NCI-H1694 (cell line): ENCODE measurements at places on chromosomes 6 and 20.

DNA sequence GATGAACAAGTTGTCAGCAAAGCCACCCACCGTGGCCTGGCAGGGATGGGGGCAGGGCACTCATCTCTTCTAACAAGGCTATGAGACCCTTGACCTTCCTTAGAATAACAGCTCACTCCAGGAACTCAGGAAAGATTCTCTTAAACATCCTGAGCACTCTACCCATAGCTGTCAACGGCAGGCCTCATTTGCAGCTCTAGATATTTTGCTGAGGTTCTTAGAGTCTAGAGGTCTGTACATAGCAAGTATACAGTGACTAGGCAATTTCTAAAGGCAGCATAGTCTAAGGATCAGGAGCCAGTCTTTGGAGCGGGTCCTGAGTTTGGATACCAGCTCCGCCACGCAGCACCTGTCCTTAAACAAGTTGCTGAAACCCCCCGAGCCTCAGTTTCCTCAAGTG, 11.7 kb downstream of the TRERF1 start:
- no peak for DNase-seq

DNA sequence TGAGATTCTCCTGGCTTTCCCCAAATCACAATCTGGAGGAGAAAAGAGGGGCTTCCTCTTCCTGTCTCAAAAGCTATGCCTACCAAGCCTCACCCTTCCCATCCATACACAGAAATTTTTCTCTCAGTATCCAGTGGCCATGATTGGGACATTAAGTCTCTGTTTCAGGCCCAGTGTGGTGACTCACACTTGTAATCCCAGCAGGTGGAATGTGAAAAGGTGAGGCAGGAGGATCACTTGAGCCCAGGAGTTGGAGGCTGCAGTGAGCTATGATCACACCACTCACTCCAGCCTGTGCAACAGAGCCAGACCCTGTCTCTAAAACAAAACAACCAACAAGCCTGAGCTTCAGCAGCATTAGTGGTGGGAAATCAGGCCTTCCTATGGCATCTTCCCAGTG, 210.0 kb downstream of the OGFRL1 start:
- no peak for DNase-seq

DNA sequence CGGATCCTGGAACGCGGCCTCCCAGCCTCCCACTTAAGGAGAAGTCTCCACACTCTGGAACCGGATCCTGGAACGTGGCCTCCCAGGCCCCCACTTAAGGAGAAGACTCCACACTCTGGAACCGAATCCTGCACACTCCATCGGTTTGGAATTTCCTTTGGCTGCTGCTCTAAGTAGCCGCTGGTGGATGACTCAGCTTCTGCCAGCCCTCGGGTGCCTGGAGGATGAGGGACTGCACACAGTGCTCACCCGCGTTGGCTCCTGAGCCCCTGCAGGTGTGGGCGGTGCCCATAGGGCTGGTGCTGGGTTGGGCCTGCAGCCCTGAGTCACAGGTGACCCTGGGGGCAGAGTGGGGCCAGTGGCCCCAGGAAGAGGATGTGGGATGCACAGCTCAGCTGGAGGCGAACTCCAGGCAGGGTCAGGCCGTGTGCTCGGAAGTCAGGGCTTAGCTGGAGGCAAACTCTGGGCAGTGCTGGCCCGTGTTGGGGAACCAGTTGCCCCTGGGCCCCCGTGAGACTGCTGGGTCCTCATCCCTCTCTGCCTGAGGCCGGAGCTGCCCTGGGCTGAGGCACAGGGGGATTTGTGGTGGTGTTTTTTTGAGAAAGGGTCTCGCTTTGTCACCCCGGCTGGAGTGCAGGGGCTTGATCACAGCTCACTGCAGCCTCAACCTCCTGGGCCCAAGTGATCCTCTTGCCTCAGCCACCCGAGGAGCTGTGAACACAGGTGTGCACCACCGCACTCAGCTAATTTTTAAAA, 13.9 kb upstream of the TNFRSF6B start:
- no peak for DNase-seq

DNA sequence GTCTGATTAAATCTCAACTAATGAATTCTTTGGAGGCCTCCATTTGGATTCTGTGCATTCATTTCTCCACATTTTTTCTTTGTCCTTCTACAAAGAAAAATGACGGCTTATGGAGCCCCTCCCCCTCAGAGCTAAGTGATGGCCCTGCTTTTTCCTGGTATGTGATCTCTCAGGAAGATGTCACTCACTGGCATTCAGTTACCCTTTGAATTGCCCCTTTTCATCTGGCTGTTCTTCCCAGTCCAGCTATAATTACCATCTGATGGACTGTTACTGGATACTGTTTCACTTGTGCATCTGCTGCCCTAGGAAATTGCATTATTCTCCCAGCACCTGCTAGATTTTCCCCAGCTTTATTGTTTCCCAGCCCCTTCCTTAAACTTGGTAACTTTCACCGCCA, 151.9 kb downstream of the CFAP61 start:
- DNase-seq: no peak

DNA sequence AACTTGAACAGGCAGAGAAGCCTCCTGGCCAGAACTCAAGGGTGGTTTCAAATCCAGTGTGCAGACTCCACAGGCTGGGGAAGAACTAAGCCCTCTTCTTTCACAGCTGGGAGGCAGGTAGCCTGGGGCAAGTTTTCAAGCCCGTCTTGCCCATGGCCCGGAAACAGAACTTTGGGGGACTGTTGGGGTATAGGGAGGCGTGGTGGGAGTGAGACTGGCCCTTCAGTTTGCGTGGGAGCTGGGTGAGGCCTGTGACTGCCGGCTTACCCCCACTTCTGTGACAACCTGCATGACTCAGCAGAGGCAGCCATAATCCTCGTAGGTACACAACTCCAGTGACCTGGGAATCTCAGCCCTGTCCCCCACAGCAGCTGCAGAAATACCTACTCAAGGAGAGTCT, 1125.7 kb downstream of the HACE1 start:
- DNase-seq: no peak

DNA sequence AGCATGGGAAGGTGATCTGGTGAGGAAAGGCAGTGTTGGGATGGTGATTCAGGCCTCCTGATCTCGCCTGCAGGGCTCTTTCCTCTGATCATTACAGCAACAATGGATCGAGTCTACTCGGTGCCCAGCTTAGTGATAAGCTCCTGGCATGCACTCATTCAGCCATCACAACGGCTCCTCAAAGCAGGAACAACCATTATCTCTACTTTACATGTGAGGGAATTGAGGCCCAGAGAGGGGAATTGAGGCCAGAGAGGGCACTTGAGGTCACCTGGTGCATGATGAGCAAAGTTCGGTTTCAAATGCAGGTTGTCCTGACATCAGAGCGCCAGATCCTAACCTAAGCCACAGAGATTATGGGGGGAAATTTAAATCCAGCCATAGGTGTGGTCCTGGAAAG, 42.0 kb upstream of the BPIFA2 start:
- DNase-seq: no peak

GRCh38 chr6:117078624-117079023, 186.7 kb upstream of the VGLL2 start:
- DNase-seq: no peak

DNA sequence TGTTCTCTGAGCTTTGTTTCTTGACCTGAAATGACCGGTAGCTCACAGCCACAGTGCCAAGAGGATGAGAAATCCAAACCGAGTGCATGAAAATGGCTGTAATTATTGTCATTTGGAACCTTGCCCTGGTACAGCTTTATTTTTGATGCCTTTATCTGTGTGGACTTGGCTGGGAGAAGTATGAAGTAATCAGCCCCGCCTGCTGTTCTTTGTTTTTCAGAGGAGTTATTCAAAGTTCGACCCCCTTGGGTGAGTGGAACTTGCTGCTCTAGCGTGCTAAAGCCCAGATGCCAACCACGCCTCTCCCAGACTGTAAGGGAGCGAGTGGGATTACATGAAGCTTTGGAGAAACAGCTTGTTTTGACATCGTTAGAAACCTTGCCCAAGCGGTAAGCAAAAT, 48.3 kb downstream of the ECT2L start:
- DNase-seq: peak; percentile 90

DNA sequence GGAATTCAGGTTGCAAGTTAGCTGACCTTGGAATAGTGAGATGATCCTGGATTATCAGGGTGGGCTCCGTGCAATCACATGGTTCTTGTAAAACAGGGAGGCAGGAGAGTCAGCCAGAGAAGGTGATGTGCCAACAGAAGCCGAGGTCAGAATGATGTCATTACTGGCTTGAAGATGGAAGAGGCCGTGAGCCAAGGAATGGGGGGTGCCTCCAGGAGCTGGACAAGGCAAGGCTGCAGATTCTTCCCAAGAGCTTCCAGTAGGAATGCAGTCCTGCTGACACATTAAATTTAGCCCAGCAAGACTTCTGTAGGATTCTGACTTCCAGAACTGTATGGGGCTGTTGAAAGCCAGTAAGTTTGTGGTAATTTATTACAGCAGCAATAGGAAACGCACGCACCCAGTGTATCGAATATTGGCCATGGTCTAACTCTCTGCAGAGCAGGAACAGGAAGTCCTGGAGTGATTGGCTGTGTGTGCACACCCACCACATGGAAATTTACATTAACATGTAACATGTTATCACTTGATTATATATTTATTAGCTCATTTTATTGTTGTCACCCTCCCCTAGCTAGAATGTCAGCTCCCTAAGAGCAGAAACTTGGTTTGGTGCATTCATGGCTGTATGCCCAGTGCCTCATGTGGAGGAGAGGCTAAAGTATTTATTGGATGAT, 19.1 kb downstream of the SLC24A3 start:
- no peak for DNase-seq

- no peak for DNase-seq
These were observed 173.4 kb downstream of the PTPRT start for GRCh38 chr20:43016257-43016656.

- DNase-seq: no peak
These were observed 18.5 kb downstream of the CHD6 start for GRCh38 chr20:41599699-41600104.

- no peak for DNase-seq
These were observed 261.7 kb downstream of the UTRN start for GRCh38 chr6:144546807-144547206.

GRCh38 chr20:60008130-60008808, 50.0 kb downstream of the CDH26 start:
- DNase-seq: no peak

DNA sequence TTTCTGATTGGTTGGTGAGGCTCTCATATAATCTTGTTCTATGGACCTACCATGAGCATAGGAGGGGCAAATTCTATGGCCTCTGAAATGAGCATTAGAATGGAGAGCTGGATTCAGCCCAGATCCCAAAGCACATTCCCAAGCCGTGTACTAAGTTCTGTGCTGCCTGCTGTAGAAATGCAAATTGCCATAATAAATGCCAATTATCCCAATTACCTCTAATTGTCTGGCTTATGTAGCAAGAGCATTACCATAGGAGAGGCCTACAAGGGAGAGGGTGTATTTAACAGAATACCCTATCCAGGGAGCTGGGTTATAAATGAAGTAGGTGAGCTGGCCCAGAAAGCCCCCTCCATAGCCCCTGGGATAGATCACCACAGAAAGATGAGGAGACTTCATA, 126.8 kb downstream of the LRFN2 start:
- no peak for DNase-seq

DNA sequence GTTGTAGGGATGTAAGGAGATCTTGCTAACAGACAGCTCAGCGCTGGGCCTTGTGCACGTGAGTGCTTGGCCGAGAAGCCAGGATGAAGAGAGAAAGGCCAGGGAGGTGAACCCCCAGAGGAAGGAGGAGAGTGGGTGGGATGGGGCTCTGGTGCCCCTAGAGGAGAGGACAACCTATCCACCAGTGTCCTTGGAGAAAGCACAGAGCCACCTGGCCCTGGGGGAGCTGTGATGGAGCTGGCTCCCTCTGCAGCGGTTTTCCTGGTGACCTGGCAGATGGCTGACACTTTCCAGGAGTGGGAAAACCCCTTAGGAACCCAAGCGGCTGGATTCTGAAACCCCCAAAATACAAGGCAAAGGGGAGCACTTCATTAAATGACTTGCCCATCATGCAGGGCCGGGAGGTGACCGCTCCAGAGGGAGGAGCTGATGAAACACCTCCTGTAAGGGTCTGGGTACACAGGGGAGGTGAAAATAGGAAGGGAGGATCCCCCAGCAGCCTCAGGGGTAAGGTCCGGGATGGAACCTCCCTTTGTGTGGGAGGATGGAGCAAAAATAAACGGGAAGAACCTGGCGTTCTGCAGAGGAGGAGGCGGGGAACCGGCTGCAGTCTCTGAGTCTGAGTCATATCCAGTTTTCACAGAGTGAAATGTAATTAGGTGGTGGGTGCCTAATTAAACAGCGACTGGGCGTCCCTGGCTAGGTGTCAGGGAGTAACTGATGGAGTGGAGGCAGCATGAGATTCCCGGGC, 80.4 kb downstream of the SULF2 start:
- DNase-seq: peak; percentile 13

- DNase-seq: no peak
These were observed 16.9 kb downstream of the KIAA1755 start for GRCh38 chr20:38243709-38244020.

DNA sequence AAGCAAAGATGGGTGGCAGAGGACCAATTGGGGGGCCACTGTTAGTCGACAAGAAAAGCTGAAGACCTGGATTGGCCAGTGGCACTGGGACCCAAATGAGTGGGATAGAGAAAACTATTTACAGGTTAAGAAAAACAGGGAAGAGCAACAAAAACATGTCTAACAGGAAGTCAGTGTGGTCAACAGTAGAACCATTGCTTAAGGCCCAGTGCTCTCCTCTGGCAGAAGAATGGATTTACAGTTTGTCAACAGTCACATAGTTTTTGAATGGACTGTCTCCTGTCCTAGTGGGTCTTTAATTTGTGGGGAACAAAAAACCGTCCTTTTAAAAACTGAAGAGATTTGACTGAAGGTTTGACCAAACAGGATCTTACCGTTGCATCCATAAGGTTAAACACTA, 12.1 kb upstream of the WTAP start:
- no peak for DNase-seq

GRCh38 chr20:30502670-30503069, 754.8 kb upstream of the DEFB115 start:
- DNase-seq: no peak

DNA sequence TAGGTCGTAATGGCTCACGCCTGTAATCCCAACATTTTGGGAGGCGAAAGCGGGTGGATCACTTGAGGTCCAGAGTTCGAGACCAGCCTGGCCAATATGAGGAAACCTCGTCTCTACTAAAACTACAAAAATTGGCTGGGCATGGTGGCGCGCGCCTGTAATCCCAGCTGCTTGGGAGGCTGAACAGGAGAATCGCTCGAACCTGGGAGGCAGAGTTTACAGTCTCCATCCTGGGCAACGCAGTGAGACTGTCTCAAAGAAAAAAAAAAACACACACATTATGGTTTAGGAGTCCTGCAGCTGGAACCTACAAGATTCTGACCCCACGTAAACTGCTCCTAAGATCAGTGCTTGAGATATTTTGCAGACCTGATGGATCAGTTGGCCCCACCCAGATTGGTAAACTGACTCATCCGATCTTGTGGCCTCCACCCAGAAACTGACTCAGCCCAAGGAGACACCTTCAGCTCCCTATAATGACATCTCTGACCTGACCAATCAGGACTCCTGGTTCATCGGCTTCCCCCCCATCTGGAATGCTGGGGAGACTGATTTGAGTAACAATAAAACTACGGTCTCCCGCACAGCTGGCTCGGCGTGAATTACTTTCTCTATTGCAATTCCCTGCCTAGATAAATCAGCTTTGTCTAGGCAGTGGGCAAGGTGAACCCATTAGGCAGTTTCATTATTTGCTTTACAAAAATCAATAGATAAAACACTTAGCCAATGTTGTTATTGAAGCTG, 96.2 kb upstream of the BTN3A2 start:
- no peak for DNase-seq
